ENCODE measurements at places on chromosomes 11 and 22.

DNA sequence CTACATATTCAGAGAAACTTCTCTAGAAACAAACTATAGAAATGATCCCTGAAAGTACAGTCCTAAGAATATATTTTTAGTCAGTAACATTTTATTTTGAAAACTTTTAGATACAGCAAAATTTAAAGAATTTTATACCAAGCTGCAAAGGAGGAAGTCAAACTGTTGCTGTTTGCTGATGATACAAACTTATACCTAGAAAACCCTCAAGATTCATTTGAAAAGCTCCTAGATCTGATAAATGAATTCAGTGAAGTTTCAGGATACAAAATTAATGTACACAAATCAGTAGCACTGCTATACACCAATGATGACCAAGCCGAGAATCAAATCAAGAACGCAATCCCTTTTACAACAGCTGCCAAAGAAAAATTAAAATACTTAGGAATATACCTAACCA is 10.1 kb downstream of the ZBTB44 start:
- DNase-seq = no peak

- no peak for DNase-seq
Observed at GRCh38 chr11:70183483-70184176, 19.5 kb upstream of the FADD start.

DNA sequence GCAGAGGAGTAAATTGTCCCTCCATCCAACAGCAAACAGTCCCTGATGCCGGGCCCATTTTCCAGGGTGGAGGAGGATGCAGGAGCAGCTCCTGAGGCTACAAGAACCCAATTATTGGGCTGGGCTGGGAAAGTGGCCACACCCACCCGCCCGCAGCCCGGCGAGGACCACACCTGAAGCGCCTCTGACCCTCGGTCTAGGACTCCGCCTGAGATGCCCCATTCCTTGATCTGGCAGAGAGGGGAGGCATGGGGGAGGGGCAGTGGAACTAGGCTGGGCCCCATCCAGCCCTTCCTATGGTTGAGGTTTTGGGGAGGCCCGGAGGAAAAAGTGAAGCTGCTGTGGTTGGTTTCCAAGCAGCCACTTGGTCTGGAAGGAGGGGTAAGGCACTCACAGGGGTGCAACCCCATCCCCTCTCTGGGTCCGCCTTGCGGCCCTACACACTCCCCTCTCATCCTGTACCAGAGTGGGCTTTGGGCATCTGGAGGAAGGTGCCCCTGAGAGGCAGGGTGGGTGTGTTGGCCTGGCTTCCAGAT is 2.4 kb upstream of the LGALS1 start:
- no peak for DNase-seq

DNA sequence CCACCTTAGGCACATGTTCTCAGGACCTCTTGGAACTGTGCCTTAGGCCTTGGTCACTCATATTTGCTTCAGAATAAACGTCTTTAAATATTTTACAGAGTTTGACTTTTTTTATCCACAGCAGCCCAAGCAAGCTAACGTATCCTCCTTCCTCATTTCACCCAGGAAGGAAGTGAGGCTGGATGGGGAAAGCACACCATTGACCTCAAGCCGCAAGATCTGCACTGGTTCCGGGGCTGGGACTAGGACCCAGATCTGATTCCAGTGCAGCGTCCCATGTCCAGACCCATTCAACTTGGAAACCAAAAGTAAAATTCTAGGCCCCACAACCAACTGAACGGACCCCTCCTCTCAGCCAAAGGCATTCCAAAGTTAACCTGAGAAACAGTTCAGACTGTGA is 2.4 kb upstream of the LGALS12 start:
- DNase-seq = peak; percentile 36

GRCh38 chr11:32580967-32581366 is 2.7 kb upstream of the EIF3M start:
- no peak for DNase-seq

DNA sequence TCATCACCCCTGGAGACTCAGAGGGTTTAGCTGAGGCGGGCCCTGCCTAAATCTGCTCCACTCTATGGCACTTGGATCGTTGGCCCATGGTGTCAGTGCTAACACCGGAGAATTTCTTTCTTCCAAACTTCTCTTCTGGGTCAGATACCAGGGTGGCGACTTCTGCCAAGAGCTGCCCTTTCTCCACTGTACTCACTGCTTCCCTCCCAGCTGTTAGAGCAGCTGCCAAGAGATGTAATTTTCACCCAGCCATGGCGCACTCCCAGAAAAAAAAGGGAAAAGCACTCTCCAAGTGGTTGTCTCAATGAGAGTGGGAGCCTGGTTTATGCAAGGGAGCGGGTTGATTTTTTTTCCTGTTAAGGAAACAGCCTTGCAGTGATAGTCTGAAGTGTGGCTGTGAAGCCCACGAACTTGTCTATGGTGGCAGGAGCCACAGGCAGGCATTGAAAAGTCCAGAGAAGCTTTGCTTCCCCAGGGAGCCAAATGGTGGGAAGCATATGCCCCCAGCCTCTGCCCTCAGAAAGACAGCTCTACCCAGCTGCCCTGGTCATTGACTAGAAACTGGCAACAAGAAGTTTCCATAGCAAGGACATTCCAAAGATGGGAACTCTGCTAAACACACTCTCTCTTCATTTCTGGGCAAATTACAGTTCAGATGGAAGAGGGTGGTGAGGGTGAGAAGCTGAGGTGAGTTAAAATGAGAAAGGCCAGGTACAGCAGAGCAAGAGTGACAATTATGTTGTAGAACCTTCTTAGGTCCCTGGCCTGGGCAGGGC is 10.7 kb downstream of the PCSK7 start:
- DNase-seq = no peak

DNA sequence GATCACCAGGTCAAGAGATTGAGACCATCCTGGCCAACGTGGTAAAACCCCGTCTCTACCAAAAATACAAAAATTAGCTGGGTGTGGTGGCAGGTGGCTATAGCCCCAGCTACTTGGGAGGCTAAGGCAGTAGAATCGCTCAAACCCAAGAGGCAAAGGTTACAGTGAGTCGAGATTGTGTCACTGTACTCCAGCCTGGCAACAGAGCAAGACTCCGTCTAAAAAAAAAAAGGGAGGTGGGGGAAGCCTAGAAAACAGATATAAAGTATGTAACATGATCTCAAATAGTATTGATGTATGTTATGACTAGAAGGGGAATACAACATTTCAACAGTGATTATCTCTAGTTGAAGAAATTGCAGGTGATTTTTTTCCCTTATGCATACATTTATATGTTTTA is 61.4 kb downstream of the SLC1A2 start:
- DNase-seq = no peak

DNA sequence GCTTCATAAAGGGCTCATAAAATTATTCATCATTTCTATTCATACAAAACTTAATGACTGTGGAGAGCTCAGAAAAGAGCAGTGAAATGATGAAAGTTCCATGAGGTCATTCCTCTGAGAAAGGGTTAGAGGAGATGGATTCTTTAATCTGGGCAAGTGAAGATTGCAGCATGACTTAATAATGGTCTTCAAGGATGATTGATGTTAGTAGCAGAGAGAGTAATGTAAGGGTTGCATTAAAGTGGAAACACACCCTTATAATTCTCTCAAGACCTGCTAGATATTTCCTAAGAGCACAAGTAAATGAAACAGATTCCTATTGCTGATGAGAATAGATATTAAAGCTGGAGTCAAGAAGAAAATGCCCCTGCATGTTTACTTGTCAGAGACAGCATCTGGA is 711.6 kb upstream of the ANO5 start:
- no peak for DNase-seq

DNA sequence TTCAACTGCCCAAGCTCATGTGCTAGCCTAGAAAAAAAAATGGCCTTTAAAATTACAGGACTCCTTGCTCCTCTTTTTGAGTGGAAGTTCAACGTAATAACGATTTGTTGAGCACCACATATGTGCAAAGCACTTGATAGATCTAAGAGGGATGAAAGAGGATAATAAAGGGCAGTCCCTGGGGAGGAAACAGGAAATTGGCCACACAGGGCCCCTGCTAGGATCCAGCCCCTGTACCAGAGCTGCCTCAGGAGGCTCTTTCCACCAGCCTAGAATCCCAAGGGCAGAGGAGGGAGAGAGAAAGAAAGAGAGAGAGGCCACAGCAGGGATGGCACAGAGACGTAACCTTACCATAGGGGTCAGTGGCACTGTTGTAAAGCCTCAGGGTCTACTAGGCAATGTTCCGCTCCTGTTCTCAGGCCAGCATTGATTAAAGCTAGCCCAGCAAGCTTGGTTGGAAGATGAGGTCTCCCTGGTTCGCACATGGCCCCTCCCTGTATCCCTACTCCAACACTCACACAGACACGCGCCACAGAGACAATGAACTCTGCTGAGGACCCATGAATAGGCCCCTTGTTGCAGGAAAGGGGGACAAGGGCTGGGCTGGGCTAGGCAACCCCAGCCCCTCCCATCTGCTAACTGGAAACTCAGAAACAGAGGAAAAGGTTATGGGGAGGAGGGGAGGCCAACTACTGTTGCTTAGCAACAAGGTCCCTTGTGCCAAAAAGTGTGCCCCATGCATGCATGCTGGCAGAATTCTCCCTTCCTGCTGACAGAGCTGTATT is at the start of gene TMPRSS5:
Gene TMPRSS5 (minus strand): TSS at position 438 of the 785 bp plus-strand sequence. CDS start 84 bp downstream, at position 354.
- no peak for DNase-seq

- DNase-seq = no peak
Observed at GRCh38 chr11:116640641-116641402, 132.0 kb downstream of the BUD13 start.

GRCh38 chr11:34830035-34830434 is 86.1 kb downstream of the APIP start:
- DNase-seq = no peak

GRCh38 chr11:44982496-44983062 is 31.9 kb upstream of the TP53I11 start:
- DNase-seq = no peak

- no peak for DNase-seq
Observed at GRCh38 chr11:70861559-70861958, 390.8 kb downstream of the SHANK2 start.

- no peak for DNase-seq
Observed at GRCh38 chr22:36247955-36248354, 5.0 kb upstream of the APOL1 start.

DNA sequence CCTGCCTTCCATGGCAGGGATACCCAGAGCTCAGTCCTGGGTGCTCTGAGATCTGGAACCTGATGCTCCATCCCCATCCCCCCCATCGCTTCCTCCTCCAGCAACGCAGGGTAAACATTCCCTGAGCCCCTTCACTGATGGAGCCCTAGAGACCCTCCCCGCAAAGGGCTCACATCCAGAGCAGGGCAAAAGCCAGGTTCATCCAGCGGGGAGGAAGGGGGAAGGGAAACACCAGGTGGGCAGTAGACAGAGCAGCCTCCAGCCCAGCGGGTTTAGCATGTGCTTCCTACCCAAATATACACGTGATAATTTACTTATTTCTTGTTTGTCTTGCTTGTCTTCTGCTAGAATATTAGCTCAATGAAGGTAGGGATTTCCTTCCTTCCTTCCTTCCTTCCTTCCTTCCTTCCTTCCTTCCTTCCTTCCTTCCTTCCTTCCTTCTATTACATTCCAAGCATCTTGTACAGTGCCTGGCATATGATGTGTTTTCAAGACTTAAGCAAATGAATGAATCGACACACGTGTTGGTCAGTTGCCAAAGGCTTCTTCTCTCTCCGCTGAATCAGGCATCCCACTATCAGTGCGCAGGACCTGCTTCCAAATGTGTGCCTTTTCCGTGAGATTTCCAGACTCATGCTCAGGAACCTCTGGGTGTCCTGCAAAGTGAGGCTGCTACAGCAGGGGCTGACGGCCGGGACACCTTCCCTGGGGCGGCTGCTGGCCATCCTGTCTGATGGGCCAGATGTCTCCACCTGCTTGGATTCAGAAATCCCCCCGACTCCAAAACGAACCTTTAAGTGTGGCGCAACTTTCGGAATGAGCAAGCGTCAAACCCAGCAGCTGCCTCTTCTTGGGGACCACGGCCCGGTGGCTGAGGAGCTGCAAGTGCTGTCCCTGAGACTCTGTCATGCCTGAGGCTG is 955.1 kb downstream of the BRD1 start:
- no peak for DNase-seq

- no peak for DNase-seq
Observed at GRCh38 chr11:44854086-44854485, 96.6 kb downstream of the TP53I11 start.

DNA sequence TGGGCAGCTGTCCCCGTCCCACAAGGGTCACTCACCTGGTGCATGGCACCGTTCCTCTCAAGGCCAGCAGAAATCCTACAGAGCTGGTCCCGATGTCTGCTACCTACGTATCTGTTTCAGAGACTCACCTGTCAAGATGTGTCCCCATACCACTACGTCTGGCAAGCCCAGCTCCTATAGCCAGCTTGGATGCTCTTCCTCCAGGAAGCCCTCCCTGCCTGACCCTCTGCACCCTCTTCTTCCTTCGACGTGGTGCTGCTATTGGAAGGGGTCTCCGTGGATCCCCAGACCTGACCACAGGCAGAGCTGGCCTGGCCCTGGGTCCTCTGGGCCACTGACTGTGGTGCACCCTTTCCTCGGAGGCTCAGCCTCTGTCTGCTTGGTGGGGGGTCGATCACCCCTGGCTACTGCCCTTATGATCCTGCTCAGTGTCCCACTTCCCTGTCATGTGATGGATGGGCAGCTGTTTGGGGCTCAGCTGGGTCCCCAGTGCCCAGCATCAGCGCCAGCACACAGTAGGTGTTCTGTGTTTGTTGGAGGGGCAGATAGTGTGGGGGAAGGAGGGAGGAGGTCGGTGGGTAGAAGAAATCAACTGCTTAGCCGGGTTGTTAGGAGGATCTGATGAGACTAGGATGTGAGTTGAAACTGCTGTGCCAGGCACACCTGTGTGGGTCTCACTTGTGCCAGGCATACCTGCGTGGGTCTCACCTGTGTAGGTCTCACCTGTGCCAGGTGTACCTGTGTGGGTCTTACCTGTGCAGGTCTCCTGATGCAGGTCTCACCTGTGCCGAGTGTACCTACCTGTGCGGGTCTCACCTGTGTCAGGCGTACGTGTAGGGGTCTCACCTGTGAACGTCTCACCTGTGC is 21.7 kb upstream of the ARHGAP8 start:
- no peak for DNase-seq

- DNase-seq = peak; percentile 60
Observed at GRCh38 chr11:64245401-64245796, 1.3 kb downstream of the PPP1R14B start.

- no peak for DNase-seq
Observed at GRCh38 chr11:15176646-15177163, 62.0 kb downstream of the INSC start.

DNA sequence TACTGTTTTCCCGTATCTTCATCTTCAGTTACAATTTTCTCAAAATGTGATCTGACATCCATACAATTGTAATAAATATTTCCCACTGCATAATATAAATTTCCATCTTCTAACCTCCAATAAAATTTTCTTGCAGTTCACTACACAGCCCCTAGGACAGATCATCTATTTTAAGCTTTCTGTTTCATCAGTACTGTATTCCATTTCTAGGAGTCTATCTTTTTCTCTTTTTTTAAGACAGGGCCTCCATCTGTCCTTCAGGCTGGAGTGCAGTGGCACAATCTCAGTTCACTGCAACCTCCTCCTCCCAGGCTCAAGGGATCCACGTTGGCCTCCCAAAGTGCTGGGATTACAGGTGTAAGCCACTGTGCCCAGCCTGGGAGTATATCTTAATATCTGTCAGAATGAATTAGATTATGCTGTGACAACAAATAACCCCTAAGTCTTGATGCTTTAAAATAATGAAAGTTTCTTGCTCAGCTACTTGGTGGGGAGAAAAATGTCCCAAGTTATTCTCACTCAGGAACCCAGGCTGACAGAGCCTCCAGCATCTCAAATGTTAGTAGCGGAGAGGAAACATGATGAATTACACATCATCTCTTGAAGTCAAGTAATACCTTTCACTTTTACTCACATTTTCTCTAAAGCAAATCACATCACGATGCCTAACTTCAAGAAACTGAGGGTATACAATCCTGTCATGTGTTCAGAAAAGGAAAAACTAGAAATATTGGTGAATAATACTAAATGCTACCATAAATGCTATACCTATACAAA is 92.2 kb downstream of the BUD13 start:
- DNase-seq = no peak
